Activated T-helper 1 cell treated with anti-CD3 and anti-CD28 coated beads, Interleukin-2, amount 50 U/mL, for 16 hours (primary cell): ENCODE measurements at places on chromosomes 7 and 10.

GRCh38 chr10:95289003-95289920 is 1.5 kb downstream of the PDLIM1 start:
- DNase-seq, result no peak

DNA sequence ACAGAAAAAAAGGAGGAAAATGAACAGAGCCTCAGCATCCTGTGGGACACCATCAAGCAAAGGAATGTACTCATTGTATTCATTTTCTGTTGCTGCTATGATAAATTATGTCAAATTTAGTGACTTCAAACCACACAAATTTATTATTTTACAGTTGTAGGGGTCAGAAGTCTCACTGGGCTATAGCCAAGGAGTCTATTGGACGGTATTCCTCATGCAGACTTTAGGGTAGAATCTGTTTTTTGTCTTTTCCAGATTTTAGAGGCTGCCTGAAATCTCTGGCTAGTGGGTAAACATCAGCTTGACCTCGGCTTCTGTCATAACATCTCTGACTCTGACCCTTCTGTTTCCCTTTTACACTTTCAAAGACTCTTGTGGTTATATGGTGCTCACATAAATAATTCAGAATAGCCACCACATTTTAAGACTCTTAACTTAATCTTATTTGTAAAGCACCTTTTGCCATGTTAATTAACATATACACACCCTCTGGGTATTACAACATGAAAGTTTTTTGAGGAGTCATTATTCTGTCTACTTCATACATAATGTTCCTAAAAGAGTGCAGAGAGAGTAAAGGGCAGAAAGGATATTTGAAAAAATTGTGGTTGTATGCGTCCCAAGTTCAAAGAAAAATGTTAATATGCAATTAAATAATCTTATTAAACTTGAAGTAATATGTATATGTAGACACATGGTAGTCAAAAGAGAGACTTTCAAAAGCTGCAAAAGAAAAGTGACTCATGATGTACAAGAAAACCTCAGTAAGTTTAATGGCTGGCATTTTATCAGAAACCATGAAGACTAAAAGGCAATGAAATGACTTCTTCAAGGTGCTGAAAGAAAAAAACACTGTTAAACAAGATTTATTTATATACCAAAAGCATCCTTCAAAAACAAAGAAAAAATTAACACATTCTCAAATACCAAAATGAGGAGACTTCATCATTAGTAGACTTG is 70.8 kb upstream of the MEOX2 start:
- no peak for DNase-seq

- DNase-seq, result no peak
Observed at GRCh38 chr10:89122433-89123051, 84.6 kb downstream of the CH25H start.

DNA sequence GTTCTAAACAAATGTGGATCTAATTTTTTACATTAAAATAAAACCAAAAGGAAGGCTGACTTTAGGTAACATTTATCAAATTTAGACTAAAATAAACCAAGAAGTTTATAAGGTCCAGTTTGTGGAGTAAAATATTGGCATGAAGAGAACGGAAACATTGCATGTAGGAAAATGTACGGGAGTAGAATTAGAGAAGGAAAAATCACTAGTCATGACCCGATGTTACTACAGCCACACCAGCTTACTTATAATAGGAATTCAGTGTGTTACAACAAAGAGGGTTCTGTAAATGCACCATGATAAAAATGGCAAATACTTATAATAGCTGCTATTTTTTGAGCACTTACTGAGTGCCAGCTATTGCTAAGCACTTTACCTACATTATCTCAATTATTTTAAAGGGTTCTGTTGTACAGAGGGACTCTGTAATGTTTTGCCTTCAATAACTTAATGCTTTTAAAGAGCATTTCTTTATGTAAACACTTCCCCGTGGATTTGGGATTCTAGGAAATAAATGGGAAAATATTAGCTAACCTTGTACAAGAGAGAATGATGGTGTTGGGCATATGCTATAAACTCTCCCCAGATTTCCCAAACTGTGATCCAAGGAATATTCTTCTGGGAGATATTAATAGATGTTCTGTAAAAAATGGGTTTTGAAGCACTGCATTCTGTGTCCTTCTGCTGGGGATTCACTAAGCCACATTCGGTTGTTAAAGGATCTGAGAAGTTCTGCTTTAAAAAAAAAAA is 296.7 kb downstream of the BBS9 start:
- DNase-seq, result no peak

- DNase-seq, result no peak
Observed at GRCh38 chr7:40621592-40621998, 486.8 kb downstream of the SUGCT start.

DNA sequence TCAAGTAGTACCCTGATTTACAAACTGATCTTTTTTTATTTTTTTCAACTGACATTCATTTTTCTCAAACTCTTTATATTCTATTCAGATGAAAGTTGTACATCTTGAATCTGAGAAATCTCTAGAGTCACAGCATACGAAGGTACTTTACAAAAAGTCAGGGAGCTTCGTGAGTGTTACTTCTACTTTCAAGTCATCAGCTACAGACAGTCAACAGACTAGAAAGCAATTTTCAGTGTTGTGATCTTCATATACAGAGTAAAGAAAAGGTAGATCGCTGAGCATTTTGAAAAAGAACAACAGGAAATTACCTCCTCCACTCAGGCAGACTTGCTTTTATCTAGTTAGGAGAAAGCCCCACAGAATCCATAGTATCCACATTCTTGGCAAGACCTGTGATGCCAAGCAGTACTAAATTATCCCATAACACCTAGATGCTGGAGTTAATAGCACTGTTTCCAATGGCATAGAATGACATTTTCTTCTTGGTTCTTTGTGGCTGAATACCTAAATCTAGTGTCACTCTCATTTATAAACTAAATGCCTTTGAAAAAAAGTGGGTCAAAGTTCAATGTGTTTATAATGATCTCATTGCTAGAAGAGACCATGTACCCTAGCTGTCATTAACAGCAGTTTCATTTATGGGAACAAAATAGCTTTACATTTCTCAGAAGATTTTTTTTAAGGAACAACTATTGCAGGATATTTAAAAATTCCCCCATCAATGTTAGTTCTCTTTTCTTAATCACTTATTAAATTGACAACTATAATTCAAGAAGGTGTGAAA is 12.0 kb upstream of the ZNF800 start:
- no peak for DNase-seq

DNA sequence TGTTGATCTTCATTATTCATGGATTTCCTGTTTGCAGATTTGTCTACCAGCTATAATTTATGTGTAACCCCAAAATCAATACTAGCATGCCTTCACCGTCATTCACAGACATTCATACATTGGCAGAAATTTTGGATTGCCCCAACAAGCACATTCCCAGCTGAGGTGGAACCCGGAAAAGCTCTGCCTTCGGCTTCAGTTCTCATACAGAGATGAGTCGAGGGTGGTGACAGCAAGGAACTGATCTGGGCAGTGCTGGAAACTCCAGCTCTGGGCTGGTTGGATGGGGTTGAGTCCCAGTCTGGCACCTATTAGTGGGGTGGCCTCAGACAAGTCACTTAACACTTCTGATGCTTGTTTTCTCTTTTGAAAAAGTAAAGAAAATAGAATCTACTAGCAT is 267.5 kb downstream of the SNX13 start:
- DNase-seq, result no peak

DNA sequence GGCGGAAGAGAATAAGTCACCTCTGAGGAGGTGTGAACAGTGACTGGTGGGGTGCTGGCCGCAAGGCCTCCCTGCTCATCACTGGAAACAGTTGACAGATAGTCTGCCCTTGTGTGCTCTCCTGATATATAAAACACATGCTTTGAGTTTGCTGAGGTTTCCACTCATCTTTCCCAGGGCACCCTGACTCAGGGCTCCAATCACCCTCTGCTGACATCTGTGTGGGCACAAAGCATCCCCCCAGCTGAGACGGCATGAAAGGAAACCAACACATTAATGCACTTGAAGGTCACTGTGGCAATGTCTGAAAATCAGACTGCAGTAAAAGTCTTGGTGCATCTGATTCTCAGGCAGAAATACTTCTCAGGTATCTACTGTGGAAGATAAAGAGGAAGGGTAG is 49.8 kb downstream of the EPDR1 start:
- no peak for DNase-seq

- DNase-seq, result peak; percentile 6
Observed at GRCh38 chr7:17769918-17770317, 170.4 kb downstream of the SNX13 start.

DNA sequence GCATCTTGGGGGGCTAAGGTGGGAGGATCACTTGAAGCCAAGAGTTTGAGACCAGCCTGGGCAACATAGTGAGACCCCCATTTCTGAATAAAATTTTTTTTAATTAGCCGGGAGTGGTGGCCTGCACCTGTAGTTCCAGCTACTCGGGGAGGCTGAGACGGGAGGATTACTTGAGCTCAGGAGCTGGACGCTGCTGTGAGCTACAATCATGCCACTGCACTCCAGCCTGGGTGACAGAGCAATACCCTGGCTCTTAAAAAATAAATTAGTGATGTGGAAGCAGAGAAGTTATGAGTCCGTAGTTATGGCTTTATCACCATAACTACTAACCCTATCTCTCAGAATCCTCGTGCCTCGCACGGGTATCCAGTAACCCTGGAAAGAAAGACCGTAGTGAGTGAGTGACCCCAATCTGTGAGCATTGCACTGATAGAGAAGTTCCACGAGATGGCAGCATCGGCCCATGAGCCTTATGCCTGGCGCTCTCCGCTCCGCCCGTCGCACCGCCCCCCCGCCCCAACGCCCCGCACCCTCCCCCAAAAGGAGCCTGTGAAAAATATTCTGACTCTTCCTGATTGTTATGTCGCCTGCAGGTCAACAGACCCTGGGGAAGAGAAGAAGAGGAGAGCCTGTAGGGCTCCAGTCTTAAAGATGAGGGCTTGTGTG is 4.9 kb upstream of the SLC29A3 start:
- DNase-seq, result peak; percentile 21

- DNase-seq, result peak; percentile 63
Observed at GRCh38 chr10:26438534-26439341, 597 bp downstream of the APBB1IP start.

GRCh38 chr7:116738378-116738777 is 66.4 kb downstream of the MET start:
- no peak for DNase-seq

GRCh38 chr7:7564323-7564780 is 2.3 kb upstream of the MIOS start:
- DNase-seq, result no peak

DNA sequence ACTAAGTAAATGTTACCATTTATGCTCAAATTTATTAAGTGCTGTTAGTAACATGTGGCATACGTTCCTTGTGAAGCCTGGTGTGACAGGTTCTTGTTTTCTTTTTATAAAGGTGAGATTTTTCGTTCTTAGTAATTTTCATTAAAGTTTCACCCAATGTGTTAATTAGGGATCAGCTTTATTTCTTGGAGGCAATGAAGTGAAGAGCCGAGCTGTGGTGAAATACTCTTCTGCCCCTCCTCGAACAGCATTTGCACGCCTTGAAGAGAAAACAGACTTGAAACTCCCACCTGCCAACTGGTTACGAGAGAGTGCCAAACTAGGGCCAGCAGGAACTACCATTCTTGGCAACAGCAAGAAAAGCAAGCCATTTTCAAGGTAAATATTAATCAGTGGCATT is 1.5 kb downstream of the EDRF1 start:
- no peak for DNase-seq

- DNase-seq, result no peak
Observed at GRCh38 chr7:4021413-4021812, 660.7 kb upstream of the FOXK1 start.

DNA sequence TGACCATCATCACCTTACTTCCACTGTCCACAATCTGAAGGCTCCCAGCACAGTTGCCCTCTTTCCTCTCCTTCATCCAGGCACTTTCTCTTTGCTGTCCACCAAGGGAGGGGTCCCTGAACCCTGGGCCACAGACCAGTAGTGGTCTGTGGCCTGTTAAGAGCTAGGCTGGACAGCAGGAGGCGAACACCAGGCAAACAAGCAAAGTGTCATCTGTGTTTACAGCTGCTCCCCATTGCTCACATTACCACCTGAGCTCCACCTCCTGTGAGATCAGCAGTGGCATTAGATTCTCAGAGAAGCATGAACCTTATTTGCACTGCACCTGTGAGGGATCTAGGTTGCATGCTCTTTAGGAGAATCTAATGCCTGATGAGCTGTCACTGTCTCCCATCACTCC is 27.7 kb downstream of the FZD1 start:
- no peak for DNase-seq

GRCh38 chr10:3324612-3325038 is 152.0 kb upstream of the PITRM1 start:
- no peak for DNase-seq

DNA sequence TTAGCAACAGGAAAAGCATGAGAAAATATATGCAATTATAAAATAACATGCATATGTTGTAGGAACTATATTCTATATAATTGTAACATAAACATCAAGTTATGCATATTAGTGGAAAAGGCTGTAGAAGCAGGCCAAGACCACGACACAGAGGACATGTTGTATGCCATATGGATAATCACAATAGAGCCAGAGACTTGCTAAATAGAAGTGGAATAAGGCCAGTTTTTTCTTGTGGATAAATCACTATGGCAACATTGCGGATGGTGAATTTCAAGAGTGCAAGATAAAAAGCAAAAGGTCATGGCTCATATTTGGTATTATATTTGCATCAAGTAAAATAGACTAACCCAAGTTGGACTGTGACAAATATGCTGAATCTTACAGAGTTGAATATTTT is 93.0 kb downstream of the PCDH15 start:
- no peak for DNase-seq

- DNase-seq, result no peak
Observed at GRCh38 chr7:40047661-40048060, 86.8 kb downstream of the MPLKIP start.

- no peak for DNase-seq
Observed at GRCh38 chr7:51774178-51774577, 457.6 kb upstream of the COBL start.

- DNase-seq, result no peak
Observed at GRCh38 chr10:974785-975074, 13.5 kb upstream of the GTPBP4 start.

- DNase-seq, result no peak
Observed at GRCh38 chr7:75813781-75814236, at the start of gene CCL24. TSS of gene CCL24 (minus strand) at chr7:75813806. CDS start at chr7:75813715, 91 bp downstream.

- no peak for DNase-seq
Observed at GRCh38 chr10:351770-352334, 216.6 kb downstream of the ZMYND11 start.

DNA sequence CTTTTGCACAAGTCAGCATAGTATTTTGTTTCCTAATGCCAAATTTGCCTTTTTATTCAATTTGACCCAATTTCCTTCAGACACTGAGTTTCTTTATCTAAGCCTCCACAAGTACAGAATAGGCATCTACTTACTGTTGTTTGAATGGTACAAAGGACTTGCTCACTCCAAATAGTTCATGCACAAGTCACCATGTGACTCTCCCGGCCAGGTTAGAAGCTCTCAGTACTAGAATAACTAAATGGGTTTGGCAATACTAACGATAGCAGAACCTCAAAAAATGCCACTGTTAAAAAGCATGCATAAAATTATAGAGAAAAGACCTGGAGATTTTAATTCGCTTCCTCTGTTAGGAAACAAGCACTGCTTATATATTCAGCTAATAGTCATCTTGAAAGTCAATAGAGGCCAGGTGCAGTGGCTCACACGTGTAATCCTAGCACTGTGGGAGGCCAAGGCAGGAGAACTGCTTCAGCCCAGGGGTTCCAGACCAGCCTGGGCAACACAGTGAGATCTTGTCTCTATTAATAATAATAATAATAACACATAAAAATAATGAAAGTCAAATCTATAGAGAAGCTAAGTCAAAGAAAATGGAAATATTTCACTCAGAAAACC is 335.8 kb upstream of the MBL2 start:
- DNase-seq, result no peak
